SK-N-MC (cell line): ENCODE measurements at places on chromosomes 4 and X.

- no peak for DNase-seq
Measured at GRCh38 chrX:65705439-65705838, 38.0 kb downstream of the MSN start.

DNA sequence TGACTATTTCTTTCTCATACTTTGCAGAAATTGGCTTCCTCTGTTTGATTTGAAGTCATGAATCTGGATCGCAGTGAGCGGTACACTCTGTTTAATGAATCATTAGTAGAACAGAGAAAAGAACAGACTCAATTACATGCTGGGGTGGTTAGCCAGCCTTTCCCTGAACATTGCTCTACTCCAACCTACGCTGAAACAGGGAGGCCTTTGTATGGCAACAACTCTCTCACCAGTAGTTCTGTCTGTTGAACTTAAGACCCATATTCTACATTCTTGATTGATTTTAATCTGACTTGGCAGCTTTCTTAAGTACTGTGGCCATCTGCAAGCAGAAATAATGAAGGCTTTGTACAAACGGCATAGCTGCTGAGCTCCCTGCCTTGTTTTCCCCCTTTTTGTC lies 19.0 kb upstream of the AP1S2 start:
- DNase-seq, result no peak

- no peak for DNase-seq
Measured at GRCh38 chr4:174873931-174874330, 44.2 kb upstream of the ADAM29 start.

DNA sequence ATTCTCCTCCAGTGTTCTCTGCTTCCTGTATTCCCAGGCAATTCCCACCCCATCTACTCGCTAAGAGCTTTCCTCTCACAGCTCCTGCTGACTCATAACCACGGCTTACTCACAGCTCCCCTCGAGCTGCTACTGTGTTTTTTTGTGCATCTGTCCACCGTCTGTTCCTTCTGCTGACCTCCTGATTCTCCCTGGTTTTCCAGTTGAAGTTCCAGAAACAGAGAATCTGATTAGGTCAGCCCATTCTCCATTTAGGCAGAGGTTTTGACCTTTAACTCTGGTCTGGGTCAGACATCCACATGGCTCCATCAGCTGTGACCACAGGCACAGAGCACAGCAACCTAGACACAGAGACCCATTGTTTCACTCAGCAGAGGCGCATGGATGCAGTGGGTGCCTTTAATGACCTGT lies 5.5 kb upstream of the SMIM20 start:
- no peak for DNase-seq

DNA sequence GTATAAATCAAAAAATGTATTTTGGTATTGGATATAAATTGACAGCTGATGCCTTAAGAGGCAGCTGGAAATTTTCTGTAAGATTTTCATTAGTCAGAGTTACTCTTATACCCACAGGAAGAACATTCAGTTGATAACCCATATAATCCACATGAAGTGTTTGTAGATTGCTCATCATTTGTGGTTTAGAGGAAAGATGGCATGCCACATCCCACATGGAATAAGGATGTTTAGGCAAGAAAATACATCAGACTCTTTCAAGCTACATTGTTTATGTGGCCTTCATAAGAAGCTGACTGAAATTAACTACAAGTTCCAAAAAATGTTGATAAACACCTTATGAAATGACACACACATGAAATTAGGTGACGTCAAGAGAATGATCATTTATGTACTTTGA lies 56.6 kb downstream of the AREG start:
- no peak for DNase-seq

DNA sequence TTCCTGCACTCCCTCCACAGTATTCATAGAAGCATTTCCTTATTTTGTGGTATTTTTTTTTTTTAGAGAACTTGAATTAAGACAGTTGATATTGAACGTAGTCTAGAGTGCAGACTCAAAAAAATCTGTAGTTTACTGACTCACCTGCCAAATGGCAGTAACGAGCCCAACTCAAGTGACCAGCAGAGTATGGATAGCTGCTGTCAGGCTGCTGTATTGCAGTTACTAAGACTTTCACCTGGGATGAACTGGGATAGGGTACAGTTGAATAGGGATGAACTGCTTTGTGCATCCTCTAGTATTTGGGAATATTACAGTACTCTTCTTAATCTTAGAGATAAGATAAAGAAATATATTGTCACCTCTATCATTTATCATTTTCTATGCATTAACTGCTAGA lies 7.0 kb upstream of the SLC7A11 start:
- no peak for DNase-seq

DNA sequence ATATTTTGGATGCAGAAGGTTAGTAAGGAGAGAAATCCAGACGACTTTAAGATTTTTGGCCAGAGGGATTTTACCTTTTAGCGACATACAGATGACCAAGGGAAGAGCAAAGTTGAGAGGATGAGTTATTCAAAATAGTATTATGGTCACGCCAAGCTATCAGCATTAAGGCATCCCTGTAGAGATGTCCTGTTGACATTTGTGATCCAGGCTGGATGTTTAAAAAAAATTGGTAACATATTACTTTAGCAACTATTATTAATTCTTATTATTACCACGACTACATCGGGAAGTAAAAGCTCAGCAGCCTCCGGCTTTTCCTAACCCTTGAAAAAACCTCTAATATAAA lies 562 bp upstream of the OSTC start:
- no peak for DNase-seq

GRCh38 chr4:40421839-40422708 lies 86.9 kb downstream of the CHRNA9 start:
- DNase-seq, result no peak

- no peak for DNase-seq
Measured at GRCh38 chrX:117987373-117987772, 129.2 kb downstream of the KLHL13 start.

- DNase-seq, result no peak
Measured at GRCh38 chrX:118216087-118216486, 99.5 kb upstream of the KLHL13 start.

- no peak for DNase-seq
Measured at GRCh38 chrX:137031039-137031438, 2.8 kb downstream of the GPR101 start.

GRCh38 chrX:109880629-109881028 lies 122.3 kb upstream of the TMEM164 start:
- DNase-seq, result no peak

- no peak for DNase-seq
Measured at GRCh38 chr4:112523764-112524505, 8.0 kb upstream of the NEUROG2 start.

GRCh38 chrX:120617996-120618630 lies 11.7 kb downstream of the C1GALT1C1 start:
- no peak for DNase-seq

DNA sequence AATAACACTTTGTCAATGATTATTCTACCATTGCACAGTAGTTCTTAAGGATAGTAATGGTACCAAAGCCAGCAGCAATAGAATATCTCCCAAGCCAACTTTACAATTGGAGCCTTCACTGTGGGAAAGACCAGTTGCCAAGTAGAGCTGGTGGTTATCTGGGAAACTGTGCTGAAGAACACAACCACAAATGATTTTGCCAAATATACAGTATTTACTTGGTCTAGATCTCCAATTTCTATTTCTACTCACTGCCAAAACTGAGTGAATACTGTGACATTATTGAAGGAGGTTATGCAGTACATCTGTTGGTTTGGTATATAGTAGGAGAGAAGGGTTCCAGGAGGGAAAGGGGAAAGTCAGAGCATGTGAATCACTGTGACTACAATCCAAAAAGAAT lies 3.8 kb downstream of the TET2 start:
- DNase-seq, result no peak

GRCh38 chrX:139200793-139201192 lies 329.7 kb upstream of the F9 start:
- DNase-seq, result no peak

DNA sequence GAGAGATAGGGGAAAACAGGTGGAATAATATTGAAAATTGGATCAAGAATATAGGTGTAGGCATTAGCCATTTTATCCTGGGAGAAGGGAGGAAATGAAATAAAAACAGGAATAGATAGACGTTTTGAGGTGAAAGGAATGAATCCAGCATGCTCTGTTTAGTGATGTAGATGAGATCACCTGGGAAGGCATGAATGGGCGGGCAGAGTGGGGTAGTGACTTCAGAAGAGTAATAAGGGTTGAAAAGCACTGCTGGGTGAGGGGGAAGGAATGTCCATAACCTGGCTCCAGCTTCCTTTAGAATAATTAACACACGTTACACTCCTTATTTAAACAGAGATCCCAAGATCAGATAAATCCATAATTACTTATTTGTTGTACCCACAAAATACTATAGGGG lies 191.1 kb upstream of the ANXA3 start:
- DNase-seq, result no peak

DNA sequence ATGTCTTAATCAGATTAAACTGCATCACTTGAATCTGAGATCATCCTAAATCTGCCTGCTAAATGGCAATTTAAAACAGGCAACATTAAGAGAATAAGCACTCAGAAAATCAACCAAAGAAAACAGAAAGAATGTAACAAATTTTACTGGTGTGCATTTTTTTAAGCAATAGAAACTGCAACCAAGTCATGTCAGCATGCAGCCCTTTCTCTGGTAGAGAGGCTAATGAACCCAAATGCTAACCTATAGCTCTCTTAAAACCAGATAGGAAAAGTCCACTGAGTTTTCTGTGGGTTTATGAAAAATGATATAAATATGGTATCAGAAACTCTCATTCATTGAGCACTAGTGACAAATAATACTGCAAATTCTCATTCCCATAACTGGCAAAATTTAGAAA lies 35.6 kb downstream of the COL25A1 start:
- DNase-seq, result no peak

- no peak for DNase-seq
Measured at GRCh38 chrX:107324493-107325310, 118.3 kb downstream of the DNAAF6 start.

DNA sequence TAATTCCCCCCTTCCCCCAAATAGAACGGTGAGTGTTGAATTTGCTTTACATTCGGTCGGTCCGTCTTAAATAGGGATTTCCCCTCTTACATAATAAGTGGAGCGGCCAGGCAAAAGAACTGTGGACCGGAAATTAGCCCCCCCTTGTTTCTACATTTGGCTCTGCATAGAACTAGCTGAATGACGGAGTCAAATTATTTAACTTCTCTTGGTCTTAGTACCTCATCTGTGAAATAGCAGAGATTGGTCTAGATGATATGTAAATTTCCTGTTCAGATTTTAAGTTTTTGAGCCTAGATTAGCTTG lies 1.3 kb downstream of the SPATA18 start:
- no peak for DNase-seq

GRCh38 chrX:21907260-21907659 lies 33.2 kb upstream of the SMS start:
- no peak for DNase-seq

DNA sequence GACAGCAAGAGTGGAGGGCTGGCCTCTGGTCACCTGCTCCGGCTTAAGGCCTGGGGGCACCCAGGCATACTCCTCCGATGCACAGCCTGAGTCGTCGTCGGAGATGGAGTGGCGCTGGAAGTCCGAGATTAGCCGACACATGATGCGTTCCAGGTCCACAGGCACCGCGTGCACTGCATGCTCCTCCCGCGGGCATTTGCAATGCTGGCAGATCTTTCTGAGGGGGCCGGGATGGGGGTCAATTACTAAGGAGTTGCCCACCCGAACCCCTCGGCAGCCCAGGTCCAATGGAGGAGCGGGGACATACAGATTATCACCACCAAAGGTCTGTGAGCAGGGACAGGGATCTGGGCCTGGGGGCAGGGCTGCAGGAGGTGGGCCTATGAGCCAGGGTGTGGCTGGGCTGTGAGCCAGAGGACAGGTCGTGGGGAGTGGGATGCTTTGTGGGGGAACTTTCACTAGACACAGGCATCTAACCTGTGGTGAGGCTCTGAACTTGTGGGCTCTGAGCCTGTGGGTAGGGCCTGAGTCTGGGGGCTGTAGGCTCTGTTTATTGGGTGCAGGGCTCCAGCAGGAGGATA lies 2.4 kb downstream of the PRICKLE3 start:
- no peak for DNase-seq

DNA sequence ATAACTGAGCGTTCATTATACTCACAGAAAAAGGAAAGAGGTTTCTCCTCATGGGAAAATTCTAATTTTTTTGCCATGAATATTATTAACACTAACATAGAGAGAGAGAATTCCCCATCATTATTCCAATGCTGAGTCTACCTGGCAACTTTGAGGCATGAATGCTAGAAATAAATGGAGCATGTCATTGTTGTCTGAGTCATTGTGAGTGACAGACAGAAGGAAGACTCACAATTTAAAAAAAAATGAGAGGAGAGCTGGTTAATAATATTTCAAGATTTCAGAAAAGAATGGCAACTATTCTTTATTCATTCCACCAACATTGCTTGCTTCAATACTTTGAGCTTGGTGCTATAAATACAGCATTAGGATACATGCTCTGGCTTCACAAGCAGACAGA lies 170.4 kb upstream of the HS3ST1 start:
- no peak for DNase-seq

DNA sequence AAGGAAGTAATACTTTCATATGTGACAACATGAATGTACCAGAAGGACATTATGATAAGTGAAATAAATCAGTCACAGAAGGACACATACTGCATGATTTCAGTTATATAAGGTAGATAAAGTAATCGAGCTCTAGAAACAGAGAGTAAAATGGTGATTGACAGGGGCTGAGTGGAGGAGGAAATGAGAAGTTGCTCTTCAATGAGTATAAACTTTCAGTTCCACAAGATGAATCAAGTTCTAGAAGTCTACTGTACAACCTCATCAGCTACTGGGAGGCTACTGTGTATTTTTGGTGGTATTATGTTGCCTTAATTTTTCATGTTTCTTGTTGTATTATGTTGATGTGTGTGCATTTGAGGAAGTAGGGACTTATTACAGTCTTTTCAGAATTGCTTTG lies 270.9 kb upstream of the GRIA3 start:
- no peak for DNase-seq

DNA sequence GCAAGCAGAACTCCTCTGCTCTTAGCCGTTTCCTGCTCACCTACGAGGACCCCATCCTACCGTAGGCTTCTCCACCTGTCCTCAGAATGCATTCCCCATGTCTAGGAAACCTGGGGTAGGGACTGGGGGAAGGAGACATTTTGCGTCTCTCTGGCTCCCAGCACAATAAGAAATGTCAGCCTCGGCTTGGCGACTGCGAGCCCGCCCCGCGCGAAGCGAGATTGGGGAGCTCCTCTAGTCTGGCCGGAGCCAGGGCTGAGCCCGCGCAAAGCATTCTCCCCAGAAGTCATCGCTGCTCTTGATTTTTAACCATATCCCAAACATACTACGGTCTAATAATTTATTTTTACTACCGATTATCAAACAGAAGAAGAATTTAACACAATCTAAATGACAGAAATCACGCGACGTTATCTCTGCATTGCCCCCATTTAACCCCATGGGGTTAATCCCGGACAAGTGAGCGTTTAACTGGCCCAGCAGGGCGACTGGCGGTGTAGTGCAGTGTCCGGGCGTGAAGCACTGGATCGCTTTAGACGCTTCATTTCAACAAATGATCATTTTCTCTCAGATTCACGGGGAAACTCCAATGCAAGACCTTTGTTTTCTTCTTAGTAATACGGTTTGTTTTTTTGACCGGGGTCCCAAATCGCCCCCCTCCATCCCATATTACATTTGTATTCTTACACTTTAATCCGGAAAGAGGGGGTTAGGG lies 8.0 kb upstream of the PITX2 start:
- no peak for DNase-seq
